ENCODE measurements at places on chromosomes 5 and 9.
A peak's percentile ranks its signal among the peaks of the same experiment; 100 is the strongest.

- DNase-seq: no peak
These were observed 265.5 kb downstream of the GLIS3 start for GRCh38 chr9:4034404-4034803.

DNA sequence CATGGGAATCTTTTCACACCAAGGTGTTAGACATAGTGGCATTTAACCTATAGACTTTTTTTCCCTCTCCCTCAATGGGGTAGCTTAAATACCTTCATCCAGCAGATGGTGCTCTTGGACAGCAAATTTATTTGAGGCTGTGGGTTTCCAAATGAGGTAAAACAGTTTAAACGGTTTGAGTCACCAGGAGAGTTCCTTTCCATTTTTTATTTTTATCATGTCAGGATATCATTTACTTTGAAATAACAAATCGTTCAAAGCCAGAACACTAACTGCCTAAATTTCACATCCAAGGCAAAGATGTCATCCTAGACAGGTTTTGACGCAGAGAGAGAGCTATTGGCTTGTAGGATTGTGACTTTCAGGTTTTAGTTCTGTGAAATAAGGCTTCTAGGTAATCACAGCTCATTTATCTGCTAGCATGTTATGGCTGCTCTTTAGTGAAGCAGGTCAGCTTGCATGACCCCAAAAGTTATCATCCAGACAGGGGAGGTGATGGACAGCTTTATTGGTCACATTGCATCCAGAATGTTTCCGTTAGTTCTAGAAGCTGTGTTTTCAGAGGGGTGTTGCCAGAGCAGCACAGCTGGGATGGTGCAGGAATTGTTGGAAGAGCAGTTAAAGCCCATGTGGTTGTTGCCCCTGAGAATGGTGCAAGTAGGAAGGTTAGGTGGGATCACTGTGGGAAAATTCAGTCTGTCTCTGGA is 69.8 kb downstream of the KDM4C start:
- peak; percentile 9 for DNase-seq

DNA sequence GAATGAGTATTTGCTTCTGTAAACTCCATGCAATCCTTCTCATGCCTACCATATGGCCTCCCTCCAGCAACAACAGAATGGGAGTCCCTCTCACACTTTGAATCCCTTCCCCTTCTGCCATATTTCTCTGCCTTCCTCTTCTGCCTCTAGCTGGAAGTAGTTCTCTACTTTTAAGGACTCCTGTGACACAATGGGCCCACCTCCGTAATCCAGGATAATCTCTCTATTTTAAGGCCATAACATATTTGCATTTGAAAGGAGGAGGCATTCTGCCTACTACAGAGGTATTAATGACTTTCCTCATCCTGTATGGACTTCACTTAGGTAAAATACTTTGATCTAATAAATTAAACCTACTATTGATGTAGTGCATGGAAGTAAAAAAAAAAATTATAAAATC is 155.4 kb upstream of the ITGA1 start:
- no peak for DNase-seq

GRCh38 chr9:12658531-12659209 is 34.5 kb upstream of the TYRP1 start:
- DNase-seq: no peak

- DNase-seq: no peak
These were observed 157.2 kb upstream of the DMRT1 start for GRCh38 chr9:684054-684890.

DNA sequence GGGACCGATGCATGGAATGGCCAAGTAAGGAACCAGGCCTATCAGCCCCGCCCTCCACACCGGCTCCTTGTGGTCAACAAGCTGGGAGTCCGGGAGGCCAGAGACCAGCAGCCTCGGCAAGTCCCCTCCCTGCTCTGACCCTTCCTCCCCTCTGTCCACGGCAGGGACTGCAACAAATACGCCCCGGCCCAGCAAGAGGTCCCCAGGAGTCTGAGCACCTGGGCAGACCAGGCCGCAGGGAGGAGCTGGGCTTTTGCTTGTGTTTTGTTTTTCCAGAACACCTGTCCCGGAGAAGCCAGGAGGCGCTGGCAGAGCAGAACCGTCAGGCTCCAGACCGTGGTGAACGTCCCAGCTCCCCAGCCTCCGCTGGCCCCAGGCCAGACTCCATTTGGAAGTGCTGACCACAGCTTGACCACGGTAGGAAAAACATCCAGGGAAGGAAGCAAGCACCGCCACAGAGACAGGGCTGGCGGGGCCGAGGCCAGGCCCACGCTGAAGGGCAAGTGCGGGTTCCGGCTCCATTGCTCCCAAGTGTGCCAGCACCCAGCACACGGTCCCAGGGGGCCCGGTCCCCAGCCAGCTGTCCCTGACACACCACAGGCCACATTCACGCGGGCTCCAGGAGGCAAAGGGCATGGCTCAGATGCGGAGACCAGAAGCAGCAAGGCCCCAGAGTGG is 56.7 kb downstream of the VAV2 start:
- DNase-seq: no peak

- DNase-seq: no peak
These were observed 110.3 kb downstream of the KCNIP1 start for GRCh38 chr5:170614065-170614490.

DNA sequence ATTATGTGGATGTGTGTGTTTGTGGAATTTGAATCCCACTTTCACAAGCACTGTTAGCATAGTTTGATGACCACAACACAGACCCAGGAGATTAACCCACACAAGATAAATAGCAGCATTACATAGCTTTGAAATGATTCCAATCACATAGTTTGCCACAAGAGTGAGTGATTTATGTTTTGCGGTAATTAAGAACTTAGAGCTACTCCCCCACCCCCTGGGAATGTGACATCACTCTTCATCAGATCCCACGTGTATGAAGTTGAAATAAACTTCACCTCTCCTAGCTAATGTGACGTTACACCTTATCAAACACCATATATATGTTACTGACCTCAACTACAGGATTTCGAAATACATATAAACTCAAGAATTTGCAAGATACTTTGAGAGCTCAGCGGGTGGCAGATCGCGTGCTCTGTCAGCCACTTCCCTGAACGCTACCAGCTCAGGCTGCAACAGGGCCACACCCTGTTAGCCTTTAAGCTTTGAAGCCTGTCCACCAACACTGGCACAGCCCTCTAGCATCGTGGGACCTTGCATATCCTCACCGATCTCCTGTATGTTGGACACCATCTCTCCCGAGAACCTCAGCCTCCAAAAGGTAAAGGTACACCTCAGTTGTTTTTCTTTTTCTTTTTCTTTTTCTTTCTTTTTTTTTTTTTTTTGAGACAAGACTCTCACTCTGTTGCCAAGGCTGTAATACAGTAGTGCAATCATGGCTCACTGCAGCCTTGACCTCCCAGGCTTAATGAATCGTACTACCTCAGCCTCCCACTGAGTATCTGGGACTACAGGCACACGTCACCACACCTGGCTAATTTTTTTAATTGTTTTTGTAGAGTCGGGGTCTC is 1.7 kb upstream of the AGTPBP1 start:
- DNase-seq: peak; percentile 88

- no peak for DNase-seq
These were observed 6.6 kb upstream of the MSMP start for GRCh38 chr9:35760651-35761050.

DNA sequence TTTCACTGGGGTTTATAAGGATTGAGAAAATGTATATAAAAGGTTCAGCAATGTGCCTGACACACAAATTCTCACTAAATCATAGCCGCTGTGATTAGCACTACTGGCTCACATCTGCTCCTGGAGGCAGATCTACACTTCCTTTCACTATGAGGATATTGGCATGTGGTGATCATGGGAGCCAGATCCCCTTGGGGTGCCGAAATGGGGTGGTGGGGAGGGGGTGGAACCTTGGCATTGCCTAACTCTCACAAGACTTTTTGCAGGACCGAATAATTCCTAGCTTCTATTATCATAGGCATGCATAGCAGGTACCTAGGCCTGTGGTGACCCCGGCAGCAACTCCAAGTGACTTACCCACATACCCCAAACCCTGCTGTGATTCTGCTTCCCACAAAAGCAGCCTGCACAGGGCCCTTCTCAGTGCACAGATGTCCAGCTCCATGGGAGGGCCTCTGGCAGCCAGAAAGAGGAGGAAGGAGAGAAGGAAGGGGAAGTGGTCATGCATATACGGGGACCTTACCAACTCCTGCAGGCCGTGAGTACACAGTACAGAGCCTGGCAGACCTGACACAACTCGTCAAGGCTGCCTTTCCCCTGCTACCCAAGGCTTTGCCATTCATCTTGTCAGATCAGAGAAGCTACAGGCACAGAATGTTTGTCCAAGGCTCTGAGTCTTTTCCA is 61.3 kb upstream of the IQGAP2 start:
- no peak for DNase-seq

DNA sequence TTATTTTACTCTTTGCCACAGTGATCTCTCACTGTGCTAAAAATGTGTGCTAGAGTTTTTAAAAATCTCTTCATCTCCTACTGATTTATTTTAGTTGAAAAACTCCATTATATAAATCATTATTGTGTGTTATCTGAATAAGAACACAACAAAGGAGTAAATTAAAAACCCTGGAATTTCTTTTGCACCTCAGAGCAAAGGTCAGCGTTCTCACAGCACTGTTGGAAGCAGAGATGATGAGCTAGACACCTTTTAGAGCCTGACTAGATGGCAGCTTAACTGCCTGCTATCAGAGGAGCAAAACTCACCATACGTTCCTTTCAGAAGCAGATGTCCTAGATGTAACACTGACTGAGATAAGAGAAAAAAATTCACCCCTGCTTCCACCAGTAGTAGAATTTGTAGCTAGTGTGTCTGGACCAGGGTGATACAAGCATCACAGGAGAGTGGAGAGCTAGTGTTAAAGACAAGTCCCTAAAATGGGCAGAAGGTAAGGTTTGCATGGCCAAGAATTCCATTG is 147.1 kb downstream of the ENTREP1 start:
- no peak for DNase-seq

DNA sequence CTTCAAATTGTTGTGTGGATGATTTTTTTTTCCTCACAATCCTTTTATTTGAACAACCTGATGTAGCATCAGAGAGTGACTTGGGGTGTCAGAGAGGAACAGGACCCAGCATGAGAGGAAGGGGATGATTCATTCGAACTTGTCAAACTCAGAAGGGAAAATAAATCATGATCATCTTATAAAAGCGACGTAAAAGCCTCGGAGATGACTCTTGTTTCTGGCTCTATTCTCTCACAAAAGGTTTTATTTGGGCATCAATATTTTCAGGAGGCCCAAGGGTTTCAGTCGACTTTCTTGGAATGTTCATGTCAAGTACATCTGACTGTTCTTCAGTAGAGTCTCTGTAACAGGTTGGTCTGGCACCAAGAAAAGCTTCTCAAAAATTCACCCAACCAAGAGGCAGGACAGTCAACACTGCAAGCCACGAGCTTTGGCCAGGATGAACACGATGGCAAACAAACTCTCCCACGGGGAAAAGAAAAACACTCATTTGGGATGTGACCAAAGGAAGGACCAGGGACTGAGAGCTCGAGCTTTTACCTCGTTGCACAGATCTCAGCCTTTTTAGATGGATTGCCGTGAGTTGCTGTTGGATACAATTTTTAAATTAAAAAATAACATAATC is 55.1 kb downstream of the ANKH start:
- no peak for DNase-seq

- no peak for DNase-seq
These were observed 15.0 kb downstream of the SLC12A7 start for GRCh38 chr5:1096838-1097237.

- no peak for DNase-seq
These were observed 398.2 kb downstream of the EFNA5 start for GRCh38 chr5:107272509-107272908.

- DNase-seq: no peak
These were observed 10.7 kb downstream of the WNK2 start for GRCh38 chr9:93194641-93195040.

DNA sequence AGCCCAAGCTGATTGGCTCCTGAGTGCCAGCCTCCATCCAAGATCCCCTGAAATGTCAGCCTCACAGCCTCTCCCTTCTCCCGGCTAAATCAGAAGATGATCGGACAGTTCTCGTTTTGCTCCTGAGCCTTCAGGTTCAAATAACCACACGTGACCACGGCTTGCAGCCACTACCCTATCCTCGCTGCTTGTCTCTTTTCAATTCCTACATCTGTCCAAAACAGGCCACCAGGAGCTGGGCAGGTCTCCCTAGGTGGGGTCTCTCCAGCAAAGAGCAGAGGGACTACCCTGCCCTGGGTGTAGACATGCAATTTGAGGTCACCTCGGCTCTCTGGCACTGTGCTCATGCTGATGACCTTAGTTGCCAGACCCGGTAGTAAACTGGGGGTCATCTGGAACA is 224.0 kb upstream of the TBC1D2 start:
- DNase-seq: no peak

DNA sequence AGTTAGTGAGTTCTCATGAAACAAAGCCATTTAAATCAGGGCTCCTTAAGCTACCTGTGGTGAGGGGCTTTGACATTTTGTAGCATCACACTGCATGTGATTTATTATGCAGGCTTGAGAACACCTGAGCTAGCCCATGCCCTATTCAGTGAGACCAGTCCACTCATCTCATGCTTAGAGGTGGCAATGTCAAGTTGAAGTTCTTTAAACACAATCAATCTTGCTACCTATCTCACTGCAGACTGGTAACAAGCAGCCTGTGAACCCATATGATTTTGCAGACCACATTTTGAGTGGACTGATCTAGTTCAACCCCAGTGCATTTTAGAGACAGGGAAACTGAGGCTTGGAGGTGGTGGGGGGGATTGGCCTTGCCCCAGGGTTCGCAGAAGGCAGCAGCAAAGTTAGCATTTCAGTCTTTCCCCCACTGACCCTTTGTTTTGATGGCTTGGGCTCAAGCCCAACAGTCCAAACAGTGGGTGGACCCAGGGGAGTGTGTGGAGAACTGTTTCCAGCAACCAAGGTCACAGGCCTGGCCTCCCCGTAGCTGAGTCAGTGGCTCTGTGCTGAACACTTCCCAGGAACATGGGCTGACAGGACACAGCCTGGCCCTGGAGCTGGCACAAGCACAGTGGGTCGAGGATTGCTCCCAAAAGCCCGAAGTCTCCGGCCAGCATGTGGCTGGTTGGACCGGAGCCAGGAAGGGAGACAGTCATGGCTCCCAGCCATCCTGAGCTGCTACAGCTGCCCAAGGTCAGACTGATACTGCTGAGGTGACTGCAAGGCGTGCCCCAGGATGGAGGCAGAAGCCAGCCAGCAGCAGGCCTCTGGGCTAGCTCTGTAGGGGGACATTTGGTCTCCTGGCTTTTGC is 95.3 kb downstream of the RGS3 start:
- peak; percentile 33 for DNase-seq

- DNase-seq: no peak
These were observed 238.0 kb upstream of the IRX2 start for GRCh38 chr5:2989517-2989916.

- no peak for DNase-seq
These were observed 225.4 kb upstream of the RFX3 start for GRCh38 chr9:3751125-3751758.
